ENCODE measurements at places on chromosomes 16 and 17. TPM values are rescaled to one million over a fixed set of nuclear protein-coding genes. Genes with fewer than 3 reads are reported as not detected.

The CD300C gene
- not detected for total RNA-seq

The ABCC3 gene
- total RNA-seq: 131 TPM

The MMP28 gene
- total RNA-seq: 7.9 TPM

The NOTUM gene
- total RNA-seq: 0.53 TPM

The GRAP gene
- total RNA-seq: 0.43 TPM
